IPS-NIHi11 (cell line): ENCODE measurements at places on chromosomes 2 and 18.

GRCh38 chr18:31680433-31680811, 4.0 kb downstream of the B4GALT6 start:
- DNase-seq: no peak

- no peak for DNase-seq
Measured at GRCh38 chr2:48792030-48792429, 36.5 kb upstream of the LHCGR start.

DNA sequence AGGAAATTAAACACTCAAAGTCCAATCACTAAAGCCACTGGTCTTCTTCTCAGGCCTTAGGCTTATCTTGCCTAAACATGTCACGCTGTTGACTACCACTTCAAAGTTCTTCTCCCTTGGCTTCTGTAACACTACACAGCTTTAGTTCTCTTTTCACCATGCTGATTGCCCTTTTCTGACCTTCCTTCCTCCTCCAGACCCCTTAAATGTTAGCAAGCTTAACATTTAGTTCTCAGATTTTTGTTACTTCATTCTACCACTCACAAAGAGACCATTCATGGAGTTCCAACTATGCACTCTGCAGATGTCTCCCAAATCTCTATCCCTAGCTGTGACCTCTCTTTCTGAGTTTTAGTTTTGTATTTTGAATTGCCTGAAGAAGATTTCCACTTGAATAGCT, 64.4 kb downstream of the TTC21B start:
- DNase-seq: no peak

- no peak for DNase-seq
Measured at GRCh38 chr2:161245261-161245553, 63.0 kb upstream of the PSMD14 start.

DNA sequence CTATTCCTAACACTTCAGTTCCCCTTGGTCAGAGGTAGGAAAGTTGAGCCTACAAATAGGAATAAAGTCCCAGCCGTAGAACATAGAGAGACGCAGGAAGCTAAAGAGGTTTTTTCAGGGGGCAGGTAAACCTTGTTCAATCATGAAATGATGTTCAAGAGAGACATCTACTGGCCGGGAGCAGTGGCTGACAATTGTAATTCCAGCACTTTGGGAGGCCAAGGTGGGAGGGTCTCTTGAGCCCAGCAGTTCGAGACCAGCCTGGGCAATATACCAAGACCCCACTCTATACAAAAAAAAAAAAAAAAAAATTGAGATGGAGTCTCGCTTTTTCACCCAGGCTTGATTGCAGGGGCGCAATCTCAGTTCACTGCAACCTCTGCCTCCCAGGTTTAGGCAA, 66.7 kb upstream of the DNAJC10 start:
- DNase-seq: peak; percentile 53

DNA sequence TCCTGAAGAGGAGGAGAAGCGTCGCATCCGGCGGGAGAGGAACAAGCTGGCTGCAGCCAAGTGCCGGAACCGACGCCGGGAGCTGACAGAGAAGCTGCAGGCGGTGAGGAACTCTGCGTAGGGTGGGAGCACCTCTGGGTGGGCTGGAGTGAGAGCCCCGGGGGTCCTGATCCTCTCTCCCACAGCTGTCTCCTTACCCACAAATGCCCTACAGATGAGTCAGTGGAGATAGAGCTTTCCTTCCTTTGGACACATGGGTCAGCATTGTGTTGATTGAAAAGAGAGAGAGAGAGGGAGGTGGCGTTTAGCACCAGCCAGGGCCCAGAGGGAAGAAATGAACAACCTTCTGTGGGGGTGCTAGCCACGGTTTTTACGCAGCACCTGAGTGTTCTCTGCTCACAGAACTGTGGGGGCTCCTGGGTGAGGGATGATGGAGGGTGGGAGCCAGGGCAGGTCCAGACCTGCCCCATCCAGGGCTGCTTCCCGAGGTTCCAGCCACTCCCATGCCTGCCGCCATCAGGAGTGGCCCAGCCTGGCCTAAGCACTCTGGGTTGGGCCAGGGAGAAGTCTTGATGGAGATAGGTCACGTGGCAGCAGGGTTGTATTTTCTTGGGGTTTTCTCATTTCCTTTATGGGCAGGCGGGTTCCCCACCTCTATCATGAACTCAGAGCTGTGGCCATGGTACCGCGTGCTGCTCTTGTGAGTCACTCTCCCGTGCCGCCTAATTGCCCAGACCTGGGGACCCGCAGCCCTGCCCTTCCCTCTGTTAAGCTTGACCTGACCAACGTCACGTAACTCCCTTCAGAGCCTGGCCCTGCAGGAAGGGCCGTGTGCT, 16.3 kb downstream of the FOSL2 start:
- no peak for DNase-seq

DNA sequence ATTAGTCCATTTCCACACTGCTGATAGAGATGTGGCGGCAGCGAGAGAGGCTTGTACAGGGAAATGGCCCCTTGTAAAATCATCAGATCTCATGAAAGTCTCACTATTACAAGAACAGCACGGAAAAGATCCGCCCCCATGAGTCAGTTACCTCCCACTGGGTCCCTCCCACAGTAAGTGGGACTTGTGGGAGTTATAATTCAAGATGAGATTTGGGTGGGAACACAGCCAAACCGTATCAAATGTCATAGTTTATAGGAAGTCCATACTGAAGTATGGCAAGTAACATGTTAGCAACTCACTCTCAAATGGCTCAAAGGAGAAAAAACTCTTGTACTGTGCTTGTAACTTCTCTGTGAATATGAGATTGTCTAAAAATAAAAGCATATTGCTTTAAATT, 56.1 kb downstream of the FARP2 start:
- no peak for DNase-seq

DNA sequence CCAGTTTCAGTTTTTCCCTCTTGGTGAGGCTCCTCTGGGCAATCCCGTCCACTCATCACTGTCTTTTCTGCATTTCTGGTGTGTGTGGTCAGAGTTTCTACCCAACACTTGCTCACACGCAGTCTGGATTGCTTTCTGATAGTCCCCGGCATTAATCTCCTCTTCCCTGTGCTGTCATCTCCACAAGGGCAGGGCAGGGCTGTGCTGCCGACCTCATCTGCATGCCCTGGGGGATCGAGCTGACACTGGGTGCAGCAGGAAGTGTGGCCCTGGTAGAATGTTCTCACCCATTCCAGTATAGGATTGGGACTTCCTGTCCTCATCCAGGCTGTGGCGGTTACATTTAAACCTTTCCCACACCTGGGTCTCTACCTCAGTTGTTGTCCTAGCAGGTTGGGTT, 80.0 kb upstream of the FAM136A start:
- DNase-seq: no peak

DNA sequence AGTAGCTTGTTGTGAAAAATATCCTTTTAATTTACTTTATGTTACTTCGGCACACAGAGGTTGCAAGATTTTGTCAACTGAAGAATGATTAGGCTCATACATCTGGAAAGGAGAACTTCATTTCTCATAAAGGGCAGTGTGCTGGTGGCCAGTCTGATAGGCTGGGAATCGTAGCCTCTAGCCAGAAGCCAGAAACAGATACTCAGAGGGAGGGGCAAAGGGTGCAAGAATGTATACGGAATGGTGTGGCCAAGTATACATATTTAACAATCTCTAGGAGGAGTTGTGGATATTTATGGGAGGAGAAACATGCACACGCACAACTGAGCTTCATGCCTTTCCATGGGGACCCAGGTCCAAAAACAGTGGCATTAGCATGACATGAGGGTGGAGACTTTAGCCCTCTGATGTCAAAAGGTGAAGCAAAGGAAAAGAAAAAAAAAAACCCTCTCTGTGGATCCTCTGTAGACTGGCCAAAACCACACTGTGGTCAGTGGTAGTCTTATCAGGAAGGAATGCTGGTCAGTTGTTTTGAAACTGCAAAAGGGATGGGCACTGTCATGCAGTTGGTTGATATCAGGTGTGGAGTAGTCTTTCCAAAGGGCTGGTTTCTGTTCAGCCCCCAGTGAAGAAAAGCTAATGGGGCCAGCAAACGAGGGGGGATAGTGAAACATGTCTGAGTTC, 34.9 kb upstream of the APCDD1 start:
- DNase-seq: no peak

GRCh38 chr2:21195326-21195725, 71.6 kb downstream of the TDRD15 start:
- no peak for DNase-seq

GRCh38 chr2:200749631-200750322, 61.9 kb upstream of the BZW1 start:
- no peak for DNase-seq

- DNase-seq: no peak
Measured at GRCh38 chr2:16250886-16251285, 310.5 kb downstream of the MYCN start.

- no peak for DNase-seq
Measured at GRCh38 chr18:13292736-13293135, 74.2 kb downstream of the LDLRAD4 start.

DNA sequence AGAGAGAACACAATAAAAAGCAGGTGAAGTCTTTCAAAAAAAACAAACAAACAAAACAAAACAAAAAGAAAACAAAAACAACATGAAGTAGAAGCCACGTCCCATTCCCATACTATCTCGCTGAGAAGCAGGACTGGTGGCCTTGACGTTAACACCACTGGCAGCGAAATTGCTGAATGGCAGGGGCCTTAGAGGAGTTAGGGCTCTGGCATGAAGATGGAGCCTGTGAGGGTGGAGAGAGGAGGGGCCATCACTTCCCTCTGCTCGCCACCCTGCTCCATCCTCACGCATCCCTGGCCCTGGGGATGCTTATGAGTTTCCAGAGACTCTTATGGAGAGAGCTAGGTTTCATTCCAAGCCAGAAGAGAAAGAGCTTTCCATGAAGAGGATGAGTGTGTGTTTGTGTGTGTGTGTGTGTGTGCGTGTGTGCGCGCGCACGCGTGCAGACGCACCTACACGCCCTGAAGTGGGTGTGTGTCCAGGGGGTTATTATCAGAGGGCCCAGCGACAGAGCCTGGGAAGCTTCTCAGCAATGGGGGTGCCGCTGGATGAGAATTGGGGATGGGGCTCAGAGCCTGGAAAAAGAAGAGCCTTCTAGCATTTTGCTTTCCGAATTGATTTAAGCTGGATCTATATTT, 20.4 kb upstream of the IMPA2 start:
- no peak for DNase-seq

DNA sequence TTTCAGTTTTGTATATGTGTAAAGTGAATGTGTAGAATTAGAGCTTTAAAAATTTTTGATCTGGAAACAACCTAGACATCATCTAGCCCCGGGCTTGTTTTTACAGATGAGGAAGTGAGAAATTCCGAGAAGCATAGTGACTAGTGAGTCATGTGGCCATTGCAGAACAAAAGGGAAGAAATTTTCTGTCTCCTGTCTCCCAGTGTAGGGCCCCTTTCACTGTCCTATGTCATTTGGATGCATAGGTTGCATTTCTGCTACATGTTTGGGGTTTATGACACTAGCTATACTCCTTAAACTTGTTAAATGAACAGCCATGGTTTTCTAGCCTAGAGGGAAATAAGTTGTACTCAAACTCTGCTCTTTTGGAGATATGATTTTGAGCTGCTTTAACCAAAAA, 84.6 kb downstream of the PLCL1 start:
- DNase-seq: peak; percentile 37

GRCh38 chr18:70376137-70376913, 87.5 kb downstream of the SOCS6 start:
- DNase-seq: no peak

DNA sequence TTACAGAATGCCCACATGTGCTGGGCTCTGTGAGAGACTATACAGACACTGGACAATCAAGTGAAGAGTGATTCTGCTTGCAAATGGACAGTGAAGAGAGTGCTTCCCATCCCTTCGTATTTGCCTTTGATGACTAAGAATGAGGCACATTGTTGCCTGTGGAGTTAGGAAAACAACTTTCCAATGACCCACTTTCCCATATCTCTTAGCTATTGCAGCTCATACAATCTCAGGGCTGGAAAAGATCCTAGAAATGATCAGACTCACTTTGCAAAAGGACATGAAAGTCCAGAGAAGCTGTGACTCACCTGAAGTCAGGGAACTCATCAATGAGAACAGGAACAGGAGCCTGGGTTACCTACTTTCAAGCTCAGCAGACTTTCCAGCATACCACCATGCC, 440.5 kb upstream of the TCF4 start:
- no peak for DNase-seq

- DNase-seq: no peak
Measured at GRCh38 chr2:203914546-203915182, 21.9 kb upstream of the ICOS start.

- DNase-seq: no peak
Measured at GRCh38 chr18:22465859-22466457, 48.2 kb upstream of the CTAGE1 start.

GRCh38 chr18:63831080-63831788, 56.0 kb downstream of the SERPINB7 start:
- no peak for DNase-seq

GRCh38 chr18:4074647-4075046, 380.5 kb downstream of the DLGAP1 start:
- no peak for DNase-seq

- no peak for DNase-seq
Measured at GRCh38 chr2:142601794-142602193, 275.7 kb upstream of the KYNU start.

GRCh38 chr18:23416298-23416697, 36.8 kb upstream of the RIOK3 start:
- no peak for DNase-seq

DNA sequence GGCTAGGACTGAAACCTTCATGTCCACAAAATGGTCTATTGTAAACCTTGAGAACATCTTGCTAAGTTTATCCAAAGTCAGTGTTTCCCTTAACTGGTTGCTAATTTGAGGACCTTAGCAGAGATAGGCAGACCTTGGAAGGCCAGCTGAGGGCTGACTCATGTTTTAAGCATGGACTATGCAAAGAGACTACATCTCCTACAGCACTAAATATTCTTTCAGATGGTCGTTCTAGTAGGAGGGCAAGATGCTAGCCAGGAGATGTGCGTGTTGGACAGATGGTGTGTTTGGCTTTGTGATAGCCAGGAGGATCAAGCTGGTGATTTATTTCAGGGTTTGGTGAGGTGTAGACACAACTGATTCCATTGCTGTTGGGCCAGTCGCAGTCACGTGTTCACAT, 75.8 kb downstream of the NRP2 start:
- no peak for DNase-seq

- DNase-seq: no peak
Measured at GRCh38 chr2:123073956-123074355, 951.1 kb upstream of the CNTNAP5 start.

GRCh38 chr2:133691336-133691735, 123.1 kb upstream of the NCKAP5 start:
- no peak for DNase-seq

- no peak for DNase-seq
Measured at GRCh38 chr2:110843496-110843895, 111.1 kb downstream of the ACOXL start.

GRCh38 chr2:142750858-142751257, 126.6 kb upstream of the KYNU start:
- no peak for DNase-seq
